NCI-H1436 (cell line): ENCODE measurements at places on chromosomes 6 and 20.

GRCh38 chr6:11853678-11854407 is 75.2 kb upstream of the ADTRP start:
- no peak for DNase-seq

GRCh38 chr6:122995921-122996793 is at the start of gene CLVS2:
Gene CLVS2 (plus strand): TSS chr6:122996235. CDS start chr6:122997778, 1,543 bp downstream.
- peak; percentile 83 for DNase-seq

DNA sequence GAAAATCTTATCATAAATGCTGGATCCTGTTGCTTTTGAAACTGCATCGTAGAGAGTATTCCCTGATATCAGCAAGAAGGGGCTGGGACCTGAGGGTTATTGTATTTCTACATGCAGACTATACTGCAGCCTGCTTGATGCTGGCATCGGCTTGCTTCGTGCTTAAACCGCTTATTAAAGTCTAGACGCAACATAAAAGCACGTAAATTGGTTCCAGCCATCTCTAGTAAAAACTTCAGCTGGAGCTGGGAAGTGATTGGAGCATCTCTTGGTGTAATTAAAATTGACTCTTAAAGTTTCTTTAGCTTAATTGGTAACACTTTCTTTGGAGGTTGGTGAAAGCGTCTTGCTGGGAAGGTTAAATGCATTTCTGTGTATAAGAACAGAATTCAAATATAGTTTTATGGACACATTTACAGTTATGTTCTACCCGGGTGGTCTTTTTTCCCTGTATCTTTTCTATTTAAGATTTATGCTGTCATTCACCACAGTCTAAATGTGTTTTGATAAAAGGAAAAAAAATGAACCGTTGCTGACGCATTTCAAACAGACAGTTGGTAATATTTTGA is 139.0 kb upstream of the JAG1 start:
- no peak for DNase-seq

- DNase-seq, result peak; percentile 10
These were observed 24.6 kb downstream of the MYLK4 start for GRCh38 chr6:2725999-2726567.

DNA sequence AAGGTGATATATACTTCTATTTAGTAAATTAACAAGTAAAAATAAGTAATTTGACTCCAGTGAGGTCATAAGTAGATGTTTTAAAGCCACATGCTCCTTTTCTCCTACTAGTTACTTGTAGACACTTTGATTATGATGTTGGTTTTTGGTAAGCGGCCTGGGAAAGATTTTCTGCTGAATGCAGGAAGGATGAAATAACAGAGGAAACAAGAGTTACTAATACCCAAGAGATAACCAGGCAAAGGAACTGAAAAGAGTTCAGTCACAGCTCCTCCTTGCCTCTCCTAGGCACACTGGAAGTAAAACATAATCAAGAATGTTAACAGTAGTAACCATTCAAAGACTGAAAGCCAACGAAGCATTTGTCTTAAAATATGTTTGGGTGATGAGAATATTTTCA is 203.3 kb downstream of the RNGTT start:
- DNase-seq, result no peak

DNA sequence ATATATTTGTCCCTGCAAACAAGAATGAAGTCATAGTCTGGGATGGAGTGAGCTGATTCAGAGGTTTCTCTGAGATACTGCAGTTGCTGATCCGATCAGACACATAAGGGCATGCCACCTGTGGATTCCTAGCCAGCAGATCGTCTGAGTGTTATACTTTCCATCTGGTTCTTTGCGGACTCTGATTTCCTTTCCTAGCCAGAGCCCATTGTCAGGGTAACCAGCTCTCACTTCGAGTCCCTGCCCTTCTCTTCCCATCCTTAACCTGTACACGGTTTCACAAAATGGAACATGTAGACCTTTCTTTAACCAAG is 100.9 kb downstream of the TMEM200A start:
- no peak for DNase-seq
